ENCODE measurements at places on chromosomes 12 and 14.

DNA sequence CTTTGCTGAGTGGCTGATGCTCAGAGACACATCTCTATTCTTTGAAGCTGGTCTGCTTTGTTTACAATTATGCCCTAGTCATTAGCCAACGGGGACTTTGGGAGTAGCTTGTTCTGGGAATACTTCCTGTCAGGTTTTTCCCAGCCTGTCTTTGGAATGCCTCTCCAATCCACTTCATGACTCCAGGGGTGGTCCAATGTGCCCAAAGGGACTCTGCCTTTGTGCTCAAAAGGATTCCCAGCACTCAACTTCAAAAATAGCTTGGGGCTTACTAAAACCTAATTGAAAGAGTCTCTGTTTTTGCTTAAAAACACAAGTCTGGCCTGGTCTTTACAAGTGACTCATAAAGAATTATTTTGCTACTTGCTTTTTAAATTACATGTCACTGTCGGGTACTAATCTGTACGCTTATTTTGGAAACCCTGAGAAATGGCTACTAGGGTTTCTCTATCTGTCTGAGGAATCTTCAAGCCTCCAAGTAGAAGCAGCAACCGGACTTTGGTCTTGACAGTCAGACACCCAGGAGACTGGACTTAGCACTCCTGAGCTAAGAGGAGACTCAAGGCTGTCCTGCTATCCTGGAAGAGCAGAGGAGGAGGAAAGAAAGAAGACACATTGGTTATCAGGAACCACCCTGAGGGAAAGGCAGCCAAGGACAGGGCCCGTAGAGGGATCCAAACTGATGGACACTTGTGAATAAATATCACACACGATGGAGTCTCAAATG, 20.7 kb downstream of the PHLDA1 start:
- no peak for DNase-seq

DNA sequence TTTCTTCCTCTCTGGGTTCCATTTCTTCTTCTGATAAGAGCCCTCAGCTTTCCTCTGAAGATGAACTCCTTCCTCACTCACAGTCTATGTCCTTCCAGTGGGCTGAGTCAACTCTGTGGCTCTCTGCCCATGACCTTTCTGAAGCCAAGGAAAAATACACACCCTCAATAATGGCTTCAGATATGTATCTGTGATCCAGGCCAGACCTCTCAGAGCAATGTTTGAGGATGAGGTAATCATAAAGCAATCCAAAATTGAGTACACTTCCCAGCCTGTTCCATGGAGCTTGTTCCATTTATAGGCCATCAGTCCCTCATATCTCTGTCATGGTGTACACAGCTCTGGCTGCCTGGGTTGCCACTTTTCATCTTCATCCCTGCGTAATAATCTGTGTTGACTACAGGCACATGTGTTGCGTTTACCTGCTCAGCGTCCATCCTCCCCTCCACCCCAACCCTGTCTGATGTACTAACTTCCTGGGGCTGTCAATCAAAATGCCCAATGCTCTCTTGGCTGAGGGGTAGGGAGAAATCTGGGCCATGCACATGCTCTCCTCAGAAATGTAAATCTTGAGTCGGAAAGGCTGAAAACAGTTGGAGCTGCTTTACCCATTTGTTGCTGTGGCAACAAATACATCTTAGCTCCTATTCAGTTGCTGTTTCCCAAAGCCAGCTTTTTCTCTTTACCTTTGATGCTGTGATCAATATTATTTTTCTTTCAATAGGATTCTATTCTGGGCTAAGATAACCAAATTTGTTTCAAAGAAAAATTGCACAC, 377.8 kb upstream of the TMEM132C start:
- no peak for DNase-seq

GRCh38 chr12:51911788-51912711, 4.7 kb downstream of the ACVRL1 start:
- DNase-seq = no peak

- DNase-seq = peak; percentile 57
Observed at GRCh38 chr12:8687846-8688601, 9.8 kb upstream of the RIMKLB start.

GRCh38 chr12:19752712-19753111, 313.4 kb downstream of the AEBP2 start:
- DNase-seq = no peak

GRCh38 chr12:4356041-4356327, 23.5 kb downstream of the FGF23 start:
- no peak for DNase-seq

GRCh38 chr12:64709429-64709828, 49.8 kb downstream of the GNS start:
- no peak for DNase-seq

- no peak for DNase-seq
Observed at GRCh38 chr12:94979941-94980340, 23.6 kb downstream of the NDUFA12 start.

DNA sequence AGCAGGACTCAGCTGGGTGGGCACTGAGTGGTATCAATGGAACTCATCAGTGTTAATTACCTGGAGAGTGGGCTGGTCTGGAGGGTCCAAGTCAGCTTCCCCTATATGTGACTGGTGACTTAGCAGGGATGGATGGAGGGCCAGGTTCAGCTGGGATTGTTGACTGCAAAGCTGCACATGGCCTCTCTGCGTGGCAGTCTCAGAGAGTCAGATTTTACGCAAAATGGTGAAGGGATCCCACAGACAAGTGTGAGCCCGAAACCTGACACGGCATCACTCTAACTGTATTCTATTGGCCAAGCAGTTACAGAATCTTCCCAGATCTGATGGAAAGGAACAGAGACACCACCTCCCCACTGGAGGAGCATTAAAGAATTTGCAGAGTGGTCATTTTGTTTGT, 716.0 kb upstream of the TBX3 start:
- no peak for DNase-seq

- no peak for DNase-seq
Observed at GRCh38 chr14:101903111-101903561, 61.2 kb upstream of the DYNC1H1 start.

- DNase-seq = no peak
Observed at GRCh38 chr12:101257357-101257756, 22.5 kb upstream of the UTP20 start.

DNA sequence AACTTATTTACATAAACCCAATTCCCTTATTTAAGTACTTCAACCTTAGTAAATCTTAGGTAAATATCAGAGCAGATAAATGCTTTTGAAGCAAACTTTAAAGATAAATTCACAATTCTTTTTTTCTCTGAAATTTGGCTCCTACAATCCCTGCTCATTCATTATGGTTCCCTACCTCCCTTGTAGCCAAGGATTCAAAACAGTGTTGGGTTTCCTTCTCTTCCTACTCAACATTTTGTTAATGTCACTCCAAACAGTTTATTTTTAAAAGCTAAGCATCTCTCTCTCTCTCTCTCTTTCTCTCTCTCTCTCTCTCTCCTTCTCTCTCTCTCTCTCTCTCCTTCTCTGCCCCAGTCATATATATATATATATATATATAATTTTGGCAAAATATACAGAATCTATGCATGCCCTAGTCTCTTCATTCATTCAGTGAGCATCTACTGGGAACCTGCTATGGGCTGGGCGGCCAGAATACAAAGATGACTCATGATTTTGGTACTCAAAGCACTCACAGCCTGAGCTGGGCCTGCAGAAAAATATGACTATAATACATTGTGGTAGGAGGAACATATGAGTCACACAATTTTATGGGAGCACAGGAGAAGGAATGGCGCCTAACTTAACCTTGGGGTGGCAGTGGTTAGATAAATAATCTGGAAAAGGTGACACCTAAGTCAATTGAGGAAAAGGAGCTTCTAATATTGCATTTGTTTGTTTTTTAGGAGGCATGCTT, 123.7 kb upstream of the DHRS4 start:
- no peak for DNase-seq

GRCh38 chr12:120264086-120264903, 1.2 kb downstream of the PXN start:
- DNase-seq = no peak

DNA sequence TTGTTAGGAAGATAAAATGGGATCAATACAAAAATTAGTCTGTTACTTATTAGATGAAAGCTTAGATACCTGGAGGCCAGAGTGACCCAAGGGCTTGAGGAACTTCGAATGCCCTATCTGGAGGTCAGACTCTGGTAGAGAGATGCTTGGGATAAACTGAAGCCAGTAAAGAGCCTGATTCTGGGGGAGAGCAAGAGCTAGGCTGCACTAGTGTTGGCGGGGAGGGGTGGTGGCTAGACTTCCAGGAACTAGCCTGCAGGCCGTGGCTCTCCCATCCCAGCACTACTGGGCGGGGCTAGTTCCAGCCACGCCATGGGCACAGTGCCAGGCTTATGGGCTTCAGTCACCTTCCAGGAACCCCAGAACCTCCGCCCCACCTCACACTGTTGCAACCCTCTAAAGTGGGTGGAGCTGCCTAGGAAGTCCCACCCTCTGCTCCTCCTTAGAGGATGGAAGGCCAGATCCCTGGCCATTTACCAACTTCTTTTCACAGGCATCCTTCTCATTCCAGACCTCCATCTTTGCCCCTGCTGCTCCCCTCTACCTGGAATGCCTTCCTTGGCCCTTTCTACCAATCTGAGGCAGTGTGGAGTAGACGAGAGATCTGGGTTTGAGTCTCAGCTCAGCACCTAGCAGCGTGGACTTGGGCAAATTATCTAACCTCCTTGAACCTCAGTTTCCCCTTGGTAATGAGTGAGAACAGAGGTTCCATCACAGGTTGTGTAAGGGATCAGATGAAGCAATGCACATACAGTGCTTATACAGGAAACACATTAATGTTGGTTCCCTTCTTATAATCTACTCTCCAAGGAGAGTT, 6.3 kb upstream of the NFE2 start:
- no peak for DNase-seq

- DNase-seq = no peak
Observed at GRCh38 chr14:97489750-97490149, 692.6 kb downstream of the VRK1 start.

GRCh38 chr12:11081987-11082386, 10.1 kb downstream of the TAS2R43 start:
- DNase-seq = no peak

- no peak for DNase-seq
Observed at GRCh38 chr12:38124247-38125012, 192.1 kb upstream of the ALG10B start.

DNA sequence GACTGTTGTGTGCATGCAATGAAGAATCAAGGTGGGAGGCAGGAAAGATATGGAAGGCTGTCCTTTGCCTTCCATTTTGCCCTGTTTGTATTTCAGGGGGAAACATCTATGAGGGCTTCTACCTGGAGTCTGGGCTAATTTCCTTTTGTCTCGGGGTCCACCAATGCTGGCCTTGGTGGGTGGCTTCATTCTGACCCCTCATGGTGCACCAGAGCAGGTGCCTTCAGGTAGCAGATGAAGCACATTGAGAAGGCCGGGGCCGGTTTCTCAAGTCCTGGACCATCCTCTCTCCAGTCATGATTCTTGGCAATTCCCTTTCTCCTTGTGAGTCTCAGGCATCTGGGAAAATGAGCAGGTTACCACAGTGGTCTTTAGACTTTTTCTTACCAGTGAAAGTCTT, 47.2 kb downstream of the RPH3A start:
- no peak for DNase-seq

DNA sequence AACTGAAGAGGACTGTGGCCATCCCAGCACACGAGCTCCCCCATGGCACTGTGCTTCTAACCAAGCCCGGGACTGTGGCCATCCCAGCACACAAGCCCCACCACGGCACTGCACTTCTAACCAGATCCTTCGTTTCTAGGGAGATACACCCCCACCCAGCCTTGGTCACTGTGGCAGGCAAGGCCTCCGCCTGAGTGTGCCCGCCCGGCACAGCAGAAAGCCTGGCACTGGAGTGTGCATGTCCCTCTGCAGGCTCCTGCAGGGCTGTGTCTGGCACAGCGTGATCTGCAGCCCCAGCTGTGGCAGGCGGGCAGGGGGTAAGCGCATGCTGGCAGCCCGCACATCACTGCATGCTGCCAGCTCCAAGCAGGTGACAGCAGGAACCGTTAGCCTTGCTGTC, 49.8 kb downstream of the CCDC85C start:
- DNase-seq = no peak

DNA sequence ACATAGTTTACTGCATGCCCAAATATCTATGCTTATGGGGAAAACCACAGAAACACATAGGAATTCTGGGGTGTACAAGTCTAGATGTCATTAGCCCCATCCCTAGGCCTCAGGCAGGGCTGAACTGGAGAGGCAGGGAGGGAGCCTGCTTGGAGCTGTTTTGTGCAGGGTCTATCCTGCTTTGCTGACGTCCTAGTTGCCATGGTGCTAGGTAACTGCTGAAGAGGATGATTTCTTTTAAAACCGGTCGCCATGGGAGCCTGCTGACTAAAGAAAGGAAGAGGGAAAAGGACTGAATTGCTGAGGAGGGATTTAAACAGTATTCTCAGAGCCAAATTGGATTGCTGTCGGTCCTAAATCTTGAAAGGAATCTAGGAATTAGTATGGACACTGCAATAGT, 10.7 kb downstream of the GPR19 start:
- no peak for DNase-seq

DNA sequence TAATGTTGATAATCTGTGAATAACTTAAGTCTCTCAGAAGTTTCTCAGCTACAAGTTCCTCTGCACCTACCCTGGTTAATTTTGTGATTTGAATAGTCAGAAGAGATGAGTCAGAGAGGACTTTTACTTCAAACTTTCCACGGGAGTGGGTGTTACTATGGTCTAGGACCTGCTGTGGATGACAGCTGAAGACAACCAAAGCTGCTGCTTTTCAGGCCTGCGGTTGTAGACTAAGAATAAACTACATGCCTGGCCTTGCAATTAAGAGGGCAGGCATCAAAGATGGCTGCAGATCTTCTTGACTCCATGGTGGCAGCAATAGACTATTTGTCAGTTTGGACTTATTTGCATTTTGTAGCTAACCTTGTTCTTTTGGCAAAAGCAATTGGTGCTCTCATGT, 227.1 kb upstream of the KRR1 start:
- DNase-seq = no peak

- DNase-seq = no peak
Observed at GRCh38 chr14:99649219-99649618, 4.3 kb downstream of the HHIPL1 start.

GRCh38 chr14:55127460-55127951, 1.5 kb upstream of the LGALS3 start:
- DNase-seq = no peak

DNA sequence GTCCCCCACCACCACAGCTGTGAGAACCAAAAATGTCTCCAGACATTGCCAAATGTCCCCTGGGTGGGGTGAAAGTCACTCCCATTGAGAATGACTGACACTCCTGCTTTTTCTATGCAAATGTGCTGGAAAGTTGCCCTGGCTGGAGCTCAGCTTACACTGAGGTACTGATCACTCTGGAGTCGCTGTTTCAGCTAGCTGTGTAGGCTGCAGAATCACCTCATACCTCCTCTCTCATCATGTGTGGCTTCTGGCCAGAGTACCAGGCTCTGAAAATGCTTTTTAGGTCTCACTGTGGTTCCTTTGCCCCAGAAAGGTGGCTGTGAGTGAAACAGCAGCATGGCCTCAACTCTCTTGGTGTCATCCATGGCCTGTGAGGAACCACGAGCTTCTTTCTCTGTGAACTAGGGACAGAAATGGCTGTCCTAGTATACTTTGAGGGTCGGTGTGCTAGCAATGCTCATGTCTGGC, 414.4 kb downstream of the DPF3 start:
- DNase-seq = no peak

DNA sequence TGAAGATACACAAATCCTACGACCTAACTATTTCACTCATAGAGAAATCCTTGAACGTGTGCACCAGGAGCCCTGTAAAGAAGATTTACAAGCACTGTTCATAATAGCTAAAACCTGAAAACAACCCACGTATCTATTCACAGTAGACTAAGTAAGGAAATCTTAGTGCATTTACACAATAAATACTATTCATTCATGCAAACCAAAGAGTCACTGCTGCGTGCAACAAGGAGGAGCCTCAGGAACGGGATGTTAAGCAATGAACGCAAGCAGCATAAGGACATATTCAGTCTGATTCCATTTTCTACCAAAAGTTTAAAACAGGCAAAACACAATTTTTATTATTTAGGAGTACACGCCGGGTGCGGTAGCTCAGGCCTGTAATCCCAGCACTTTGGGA, 176.6 kb downstream of the TTC7B start:
- no peak for DNase-seq
